OCI-M1 (cell line): ENCODE measurements at places on chromosomes 3 and 15.

DNA sequence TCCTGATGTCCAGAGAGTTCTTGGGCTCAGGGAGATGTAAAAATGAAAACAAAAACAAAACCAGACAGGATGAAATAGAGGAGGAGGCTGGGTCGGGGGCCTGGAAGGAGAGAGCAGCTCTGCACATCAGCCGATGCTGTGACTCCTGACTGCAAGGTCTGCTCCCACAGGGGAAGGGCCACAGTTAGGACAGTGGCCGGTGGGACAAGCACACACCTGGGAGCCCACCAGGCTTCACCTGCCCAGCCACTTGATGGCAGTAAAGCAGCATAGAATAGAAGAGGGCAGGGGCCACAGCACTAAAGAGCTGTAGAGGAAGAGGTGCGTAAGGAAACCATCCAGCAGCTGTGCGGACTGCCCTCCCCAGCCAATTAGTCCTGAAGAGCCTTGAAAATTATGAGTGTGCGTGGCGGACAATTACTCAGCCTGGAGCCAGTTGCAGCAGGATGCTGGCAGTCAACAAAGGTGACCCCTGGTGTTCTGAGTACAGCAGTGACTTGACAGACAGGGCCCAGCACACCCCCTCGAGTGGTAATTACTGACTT lies 29.8 kb downstream of the ALS2CL start:
- no peak for DNase-seq

GRCh38 chr3:128051837-128052594 lies at the start of gene SEC61A1:
SEC61A1 (plus strand) TSS chr3:128052437; CDS start chr3:128052553, 116 bp downstream.
- DNase-seq = peak; percentile 96

- DNase-seq = no peak
These were observed 75.1 kb downstream of the SLC12A8 start for GRCh38 chr3:125137358-125138033.

GRCh38 chr3:140469491-140469890 lies 208.4 kb upstream of the TRIM42 start:
- no peak for DNase-seq

- DNase-seq = no peak
These were observed 194.1 kb upstream of the KCNMB2 start for GRCh38 chr3:178342111-178342510.

- peak; percentile 73 for DNase-seq
These were observed 317.1 kb downstream of the EPHA6 start for GRCh38 chr3:97131476-97131875.

DNA sequence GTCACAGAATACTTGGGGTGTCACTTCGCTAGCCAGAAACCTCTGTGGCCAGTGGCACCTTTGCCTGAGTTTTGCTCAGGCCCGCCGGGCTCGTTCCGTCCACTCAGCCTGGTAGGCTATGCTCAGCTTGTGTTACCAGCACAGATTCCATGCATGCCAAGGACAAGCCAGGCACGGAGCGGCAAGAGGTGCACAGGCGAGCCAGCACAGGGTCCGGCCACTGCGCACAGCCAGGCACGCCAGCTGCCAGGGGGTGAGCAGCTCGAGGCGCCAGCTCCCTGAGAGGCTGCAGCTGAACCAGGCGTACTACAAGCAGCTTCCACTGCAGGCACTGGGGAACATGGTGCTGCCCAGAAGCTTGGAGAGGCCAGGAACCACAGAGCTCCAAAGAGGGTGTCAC lies 14.7 kb downstream of the PCYT1A start:
- no peak for DNase-seq
